ENCODE measurements at places on chromosomes 7 and 10.

DNA sequence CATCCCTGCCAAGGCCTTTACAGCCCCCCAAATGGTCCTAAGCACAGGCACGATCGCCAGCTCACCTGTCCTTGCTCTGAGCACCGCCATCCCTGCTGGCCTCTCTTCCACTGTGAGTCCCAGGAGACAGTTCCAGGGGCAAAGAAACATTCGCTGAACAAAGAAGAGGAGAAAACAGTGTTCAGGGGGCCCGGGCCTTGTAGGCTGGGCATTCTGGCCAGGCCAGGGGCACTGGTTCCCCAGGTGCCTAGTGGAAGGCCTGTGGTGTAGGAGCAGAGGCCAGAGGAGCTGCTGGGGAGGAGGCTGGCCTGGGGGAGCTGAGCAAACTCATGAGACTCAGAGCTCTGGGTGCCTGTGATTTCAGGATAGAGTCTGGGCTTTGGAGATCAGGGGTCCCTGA is 22.6 kb downstream of the AQP1 start:
- no peak for DNase-seq

- DNase-seq = no peak
Measured at GRCh38 chr7:5429857-5430611, 6.4 kb upstream of the TNRC18 start.

DNA sequence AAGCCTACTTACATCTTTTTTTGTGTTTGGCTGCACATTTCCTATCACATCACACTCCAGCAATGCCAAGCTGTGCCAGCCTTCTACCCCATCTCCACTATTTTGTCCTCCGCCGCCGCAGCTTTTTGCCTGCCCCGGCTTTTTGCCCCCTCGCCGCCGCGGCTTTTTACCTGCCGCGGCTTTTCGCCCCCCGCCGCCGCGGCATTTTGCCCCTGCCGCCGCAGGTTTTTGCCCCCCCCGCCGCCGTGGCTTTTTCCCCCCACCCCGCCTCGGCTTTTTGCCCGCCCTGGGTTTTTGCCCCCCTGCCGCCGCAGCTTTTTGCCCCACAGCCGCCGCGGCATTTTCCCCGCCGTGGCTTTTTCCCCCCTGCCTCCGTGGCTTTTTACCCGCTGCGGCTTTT is 506.0 kb downstream of the ZNF37A start:
- no peak for DNase-seq

- no peak for DNase-seq
Measured at GRCh38 chr10:74643596-74643975, 182.8 kb upstream of the KAT6B start.

DNA sequence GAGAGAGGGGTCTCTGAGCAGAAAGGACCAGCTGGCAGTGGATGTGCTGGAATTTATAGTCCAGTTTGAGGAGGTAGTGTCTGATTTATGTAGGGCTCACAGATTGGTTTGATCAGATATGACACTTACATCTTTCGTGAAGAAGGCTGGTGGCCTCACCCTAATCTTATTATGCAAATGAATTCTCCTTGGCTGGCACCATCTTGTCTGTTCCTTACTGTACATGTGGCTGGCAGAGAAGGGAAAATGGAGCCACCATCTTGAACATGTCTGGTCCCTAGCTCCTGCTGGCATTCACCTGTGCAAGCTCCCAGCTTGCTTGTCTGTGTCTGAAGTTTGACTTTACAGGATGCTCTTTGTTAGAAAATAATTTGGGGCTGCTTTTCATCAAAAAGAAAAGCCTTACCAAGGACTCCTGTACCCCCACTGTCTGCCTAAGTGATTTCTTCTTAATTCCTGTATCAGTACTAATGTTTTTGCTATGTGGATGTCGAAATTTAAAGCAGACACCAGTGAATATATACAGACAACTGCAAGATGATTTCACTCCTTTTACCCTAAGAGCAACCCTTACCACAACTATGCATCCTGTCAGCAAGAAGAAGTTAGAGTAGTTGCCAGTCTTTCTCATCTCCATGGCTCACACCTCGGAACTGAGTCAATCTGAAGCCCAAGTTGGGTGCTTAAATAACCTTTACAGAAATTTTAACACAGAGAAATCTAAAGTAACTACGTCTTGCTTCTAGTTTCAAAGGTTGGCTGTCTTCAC is 322.0 kb upstream of the SEMA3D start:
- no peak for DNase-seq

DNA sequence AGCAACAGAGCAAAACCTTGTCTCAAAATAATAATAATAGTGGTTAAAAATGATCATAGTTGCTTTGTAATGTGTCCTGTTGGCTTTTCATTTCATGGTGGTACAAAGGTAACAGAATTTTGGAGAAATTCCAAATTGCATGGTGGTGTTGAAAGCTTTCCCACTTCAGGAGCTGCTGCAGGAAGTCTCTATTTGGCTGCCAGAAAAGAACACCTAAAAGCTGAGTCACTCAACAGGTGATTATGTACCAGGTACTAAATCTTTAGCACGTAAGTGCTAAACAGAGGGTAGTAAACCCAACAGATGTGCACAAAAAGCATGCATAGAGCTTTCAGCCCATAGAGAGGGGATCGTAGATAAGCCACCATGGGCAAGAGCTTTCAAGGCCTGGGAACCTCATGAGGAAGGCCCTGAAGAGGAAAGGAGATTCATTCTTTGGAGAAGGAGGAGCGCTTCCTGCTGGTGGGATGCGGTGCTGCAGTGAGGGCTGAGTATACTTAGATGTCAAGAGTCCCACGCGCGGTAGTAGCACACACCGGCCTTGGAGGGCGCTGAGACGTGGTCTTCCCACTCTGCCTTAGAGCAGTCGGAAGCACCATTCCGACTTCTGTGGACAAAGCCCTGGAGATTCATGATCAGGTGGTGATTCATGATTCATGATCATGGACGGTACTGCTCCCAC is 118.7 kb downstream of the RALA start:
- DNase-seq = no peak

DNA sequence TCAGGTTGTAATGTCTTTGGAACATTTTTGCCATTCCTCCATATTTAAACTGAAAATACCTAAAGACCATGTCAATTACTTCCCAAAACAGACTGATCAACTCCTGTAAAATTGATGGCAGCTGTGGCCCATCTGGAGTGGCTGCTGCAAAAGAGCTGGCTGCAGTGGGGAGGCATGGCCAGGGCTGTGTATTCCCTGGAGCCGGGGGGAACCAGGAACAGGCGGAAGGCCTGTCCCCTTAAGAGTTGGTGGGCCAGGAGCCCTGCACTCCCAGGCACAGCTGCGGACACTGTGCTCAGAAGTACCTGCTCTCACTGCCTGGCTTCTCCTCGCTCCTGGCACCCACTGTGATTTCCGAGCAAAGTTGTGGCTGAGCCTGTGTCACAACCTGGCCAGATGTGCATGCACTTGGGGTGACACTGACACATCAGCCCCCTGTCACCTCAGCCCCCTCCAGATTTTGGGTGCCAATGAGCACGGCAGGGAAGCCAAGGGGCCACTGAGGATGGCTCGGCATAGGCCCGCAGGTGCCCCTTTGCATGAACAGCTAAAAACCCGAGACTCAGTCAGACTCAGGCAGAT is 116.1 kb downstream of the DGKB start:
- DNase-seq = no peak

DNA sequence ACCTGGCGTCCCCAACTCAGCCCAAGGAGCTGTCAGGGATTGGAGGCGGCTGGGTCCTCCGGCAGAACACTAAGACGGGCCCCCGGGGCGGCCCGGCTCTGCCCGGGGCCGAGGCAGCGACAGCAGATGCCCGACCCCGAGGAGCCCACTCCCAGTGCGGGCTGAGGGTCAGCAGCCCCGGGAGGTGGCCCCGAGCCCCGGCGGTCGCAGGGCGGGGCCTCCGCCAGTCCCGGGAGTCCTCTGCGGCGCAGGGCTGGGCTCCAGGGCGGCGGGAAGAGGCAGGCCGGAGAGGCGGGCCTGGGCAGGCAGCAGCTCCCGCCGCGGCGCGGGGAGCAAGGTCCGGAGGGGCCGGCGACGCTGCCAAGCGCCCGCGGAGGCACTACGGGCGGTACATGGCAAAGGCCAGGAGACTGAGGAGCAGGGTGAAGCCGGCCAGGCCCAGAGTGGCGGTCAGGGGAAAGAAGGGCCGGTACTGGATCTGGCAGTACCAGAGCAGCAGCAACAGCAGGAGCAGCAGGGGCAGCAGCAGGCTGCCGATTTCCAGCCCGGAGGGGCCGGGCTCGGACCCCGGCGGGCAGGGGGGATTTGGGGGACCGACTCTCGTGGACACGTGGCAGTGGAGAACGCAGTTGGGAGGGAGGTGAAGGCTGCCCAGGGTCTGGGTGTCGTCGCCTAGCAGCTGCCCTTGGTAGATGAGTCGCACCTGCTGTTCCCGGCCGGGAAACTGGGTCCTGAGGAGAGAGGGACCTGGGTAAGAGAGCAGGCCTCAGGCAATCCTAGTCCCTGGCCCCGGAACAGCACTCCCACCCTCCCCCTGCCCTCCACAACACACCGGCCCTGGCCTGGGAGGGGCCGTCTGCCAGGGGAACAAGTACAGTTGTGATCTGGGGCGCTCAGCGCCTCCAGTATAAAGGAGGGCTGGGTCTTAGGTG is 827 bp upstream of the FASTK start:
- DNase-seq = no peak

- DNase-seq = no peak
Measured at GRCh38 chr10:128087884-128088709, 38.1 kb downstream of the MKI67 start.

DNA sequence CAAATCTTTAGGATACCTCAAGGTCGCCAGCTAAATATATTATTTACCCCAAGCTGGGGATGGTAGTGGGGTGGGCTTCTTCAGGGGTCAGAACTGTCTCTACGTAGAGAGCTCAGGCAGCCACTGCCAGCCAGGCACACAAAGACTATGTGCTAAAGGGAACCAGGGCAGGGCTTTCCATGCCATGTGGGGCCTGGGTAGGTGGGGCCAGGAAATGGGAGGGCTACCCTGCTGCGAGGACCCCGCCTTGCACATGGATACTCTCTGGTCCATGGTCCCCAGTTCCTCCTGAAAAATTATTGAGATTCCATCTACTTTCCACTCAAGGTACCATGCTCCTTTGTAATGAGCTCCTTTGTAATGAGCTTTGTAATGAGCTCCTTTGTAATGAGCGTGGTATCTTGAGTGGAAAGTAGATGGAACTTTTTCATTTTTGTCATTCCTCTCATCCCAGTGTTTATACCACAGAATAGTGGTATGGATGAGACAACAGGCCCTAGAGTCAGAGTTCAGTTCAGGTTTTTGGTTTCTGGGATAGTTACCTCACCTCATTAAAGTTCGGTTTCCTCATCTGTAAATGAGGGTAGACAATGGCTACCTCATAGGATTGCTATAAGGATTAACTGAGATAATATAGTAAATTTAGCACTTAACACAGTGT is 5.8 kb downstream of the SYNPO2L start:
- no peak for DNase-seq

DNA sequence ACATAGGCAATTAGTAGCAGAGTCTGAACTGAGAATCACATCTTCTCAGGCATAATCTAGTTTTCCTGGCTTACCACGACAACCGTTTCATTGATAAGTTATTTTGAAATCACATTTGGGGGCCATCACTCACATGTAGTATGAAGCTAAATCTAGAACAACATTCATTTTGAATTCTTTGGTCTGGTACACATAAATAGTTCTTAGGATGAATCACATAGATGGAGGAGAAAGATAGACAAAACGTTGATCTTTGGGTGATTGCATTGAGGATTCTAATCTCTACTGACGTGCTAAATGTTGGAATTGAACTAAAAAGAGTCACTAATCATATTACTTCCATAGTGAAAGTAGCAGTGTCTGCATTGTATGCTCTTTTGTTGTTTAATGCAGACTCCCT is 1022.6 kb downstream of the LRMDA start:
- no peak for DNase-seq

DNA sequence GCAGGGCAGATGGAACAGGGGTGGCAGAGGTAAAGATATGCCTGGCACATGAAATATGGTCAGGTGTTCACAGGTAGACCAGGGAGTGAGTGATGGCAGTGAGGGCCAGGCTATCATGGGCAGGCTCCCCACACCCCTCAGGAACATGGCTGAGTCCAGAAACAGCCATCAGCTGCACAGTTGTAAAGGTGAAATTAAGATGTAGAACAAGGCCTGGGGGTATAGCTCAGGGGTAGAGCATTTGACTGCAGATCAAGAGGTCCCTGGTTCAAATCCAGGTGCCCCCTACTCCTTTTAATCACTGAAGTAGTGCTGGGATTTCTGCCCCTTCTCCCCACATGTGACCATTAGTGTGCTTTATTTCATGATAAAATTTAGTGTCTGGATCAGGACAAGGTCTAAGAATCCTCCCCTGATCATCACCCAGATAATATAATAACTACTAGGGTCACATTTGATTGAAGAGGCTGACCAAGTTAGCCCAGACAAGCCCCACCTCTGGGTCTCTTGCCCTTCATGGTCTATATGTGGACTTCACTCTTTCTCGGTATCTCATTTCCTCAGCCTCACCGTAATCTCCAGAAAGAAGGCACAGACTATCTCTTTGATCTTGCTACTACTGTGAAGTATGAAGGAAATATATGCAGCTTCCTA is 69.0 kb downstream of the ZNF783 start:
- no peak for DNase-seq

DNA sequence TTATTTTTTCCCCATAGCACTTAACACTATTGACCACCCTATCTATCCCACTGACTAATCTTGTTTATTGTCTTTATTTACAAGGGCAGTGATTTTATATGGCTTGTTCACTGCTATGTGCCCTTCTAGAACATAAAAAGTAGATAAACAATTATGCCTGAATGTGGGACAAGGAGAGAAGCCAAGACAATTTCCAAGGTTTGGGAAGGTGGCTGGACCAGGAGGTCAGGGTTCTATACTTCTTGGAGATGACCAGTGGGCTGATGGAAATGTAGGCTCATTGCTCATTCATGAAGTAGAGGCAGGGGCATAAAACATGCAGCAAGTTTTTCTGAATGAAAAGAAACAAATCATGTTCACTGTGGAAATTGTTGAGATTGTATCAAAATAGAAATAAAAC is 11.5 kb downstream of the IGFBP3 start:
- no peak for DNase-seq

DNA sequence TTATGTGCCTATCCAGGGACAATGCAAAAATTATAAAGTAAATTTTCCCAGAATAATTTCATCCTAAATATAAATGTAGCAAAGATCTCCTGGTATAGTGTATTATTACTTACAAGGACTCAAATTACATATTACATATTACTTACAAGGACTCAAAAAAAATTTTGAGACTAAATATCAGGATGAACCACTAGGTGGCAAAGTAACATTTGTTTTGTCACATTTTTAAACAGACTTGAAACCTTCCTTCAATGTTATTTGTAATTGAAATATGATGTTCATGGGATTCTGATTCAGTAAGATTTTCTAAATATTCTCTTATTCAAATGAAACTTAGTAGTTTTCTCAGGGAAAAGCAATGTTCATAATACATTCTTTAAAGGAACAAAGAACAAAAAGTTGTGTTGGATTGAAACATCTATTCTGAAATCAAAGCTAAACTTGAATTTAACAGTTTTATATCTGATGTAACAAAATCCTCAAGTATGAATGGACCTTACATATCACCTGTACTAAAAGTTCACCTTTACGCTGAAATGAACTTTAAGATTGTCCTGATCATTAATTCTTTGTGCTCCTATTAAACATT is 74.3 kb upstream of the GNAI1 start:
- DNase-seq = no peak
